ENCODE measurements at places on chromosomes 12 and 14.

DNA sequence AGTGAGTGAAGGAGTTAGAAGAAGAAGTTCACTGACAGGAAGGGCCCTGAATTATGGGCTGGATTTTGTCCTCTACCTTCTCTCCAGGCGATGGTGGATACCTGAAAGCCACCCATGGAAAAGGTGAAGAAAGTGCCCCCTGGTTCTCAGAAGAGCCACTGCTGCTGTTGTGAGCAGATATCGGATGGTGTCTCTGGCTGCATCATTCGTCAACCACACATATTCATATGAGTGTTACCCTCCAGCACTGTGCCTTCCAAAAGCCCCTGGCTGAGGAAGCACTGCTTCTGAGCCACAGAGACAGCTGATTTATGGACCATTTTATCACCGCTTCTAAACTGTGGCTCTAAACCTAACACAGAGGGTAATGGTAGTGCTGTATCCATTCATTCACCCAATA, 2.0 kb upstream of the ACTN1 start:
- DNase-seq, result no peak

DNA sequence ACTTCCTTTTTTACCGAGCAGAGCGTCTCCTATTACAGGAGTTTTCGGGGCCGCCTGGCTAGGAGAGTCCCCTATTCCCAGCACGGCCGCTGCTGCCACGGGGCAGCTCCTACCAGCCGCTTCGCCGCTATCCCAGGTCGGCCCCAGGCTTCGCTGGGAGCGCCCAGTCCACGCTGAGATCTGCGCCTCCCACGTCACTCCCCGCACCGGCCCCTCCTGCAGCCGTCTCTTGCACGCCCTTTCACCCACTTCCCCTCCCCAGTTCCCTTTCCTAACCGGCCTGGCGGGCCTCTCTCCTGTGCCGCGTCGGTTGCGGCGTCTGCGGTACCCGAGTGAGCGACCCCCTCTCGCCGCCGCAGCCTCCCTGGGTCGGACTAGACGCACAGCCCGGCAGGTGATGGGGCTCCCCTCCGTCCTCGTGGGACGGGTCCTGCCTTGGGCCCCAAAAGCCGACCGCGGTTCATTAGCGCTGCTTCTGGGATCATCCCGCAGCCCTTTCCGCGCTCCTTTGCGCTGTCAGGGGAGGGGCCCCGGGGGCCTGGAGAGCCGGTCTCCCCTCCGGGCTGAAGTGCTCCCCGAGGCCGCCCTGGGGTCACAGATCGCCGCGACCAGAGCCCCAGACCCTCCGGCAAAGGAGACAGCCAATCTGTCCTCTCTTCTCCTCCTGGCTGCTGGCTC, 1318.4 kb downstream of the TMEM121 start:
- DNase-seq, result peak; percentile 23

- no peak for DNase-seq
Observed at GRCh38 chr14:104550861-104551728, 28.5 kb upstream of the C14orf180 start.

- DNase-seq, result no peak
Observed at GRCh38 chr12:88218293-88218692, 76.2 kb downstream of the TMTC3 start.

DNA sequence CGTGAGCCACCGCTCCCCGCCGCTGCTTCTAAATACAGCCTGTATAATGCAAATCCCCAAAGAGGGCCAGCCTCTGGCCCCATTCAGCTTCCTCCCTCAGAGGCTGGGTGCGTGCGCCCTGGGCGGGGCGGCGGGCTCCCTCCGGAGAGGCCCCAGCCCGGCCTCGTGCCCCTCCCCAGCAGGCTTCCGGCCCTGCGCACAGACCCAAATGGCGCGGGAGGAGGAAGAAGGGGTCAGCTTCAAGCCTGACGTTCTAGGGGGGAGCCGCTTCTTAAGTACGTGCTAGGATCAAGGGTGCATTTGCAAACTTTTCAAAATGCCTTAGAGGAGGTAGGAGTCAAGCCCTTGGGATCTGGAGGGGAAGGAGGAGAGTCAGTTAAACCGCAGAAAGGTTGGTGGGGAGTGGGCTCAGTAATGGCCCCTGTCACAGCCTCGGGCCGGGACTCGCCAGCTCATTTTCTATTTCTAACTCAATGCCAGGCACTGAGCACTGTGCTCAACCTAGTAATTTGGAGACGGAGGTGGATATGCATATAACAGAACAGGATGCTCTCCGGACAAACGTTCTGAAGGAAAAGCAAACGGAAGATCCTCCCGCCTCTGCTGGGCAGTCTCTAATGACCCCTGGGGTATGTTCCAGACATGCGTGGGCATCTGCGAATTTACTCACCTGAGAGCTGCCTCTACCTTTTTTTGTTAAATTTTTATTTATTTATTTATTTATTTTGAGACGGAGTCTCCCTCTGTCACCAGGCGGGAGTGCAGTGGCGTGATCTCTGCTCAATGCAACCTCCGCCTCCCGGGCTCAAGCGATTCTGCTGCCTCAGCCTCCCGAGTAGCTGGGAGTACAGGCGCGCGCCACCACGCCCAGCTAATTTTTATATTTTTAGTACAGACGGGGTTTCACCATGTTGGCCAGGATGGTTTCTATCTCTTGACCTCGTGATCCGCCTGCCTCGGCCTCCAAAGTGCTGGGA, 32.3 kb downstream of the NINJ2 start:
- no peak for DNase-seq

DNA sequence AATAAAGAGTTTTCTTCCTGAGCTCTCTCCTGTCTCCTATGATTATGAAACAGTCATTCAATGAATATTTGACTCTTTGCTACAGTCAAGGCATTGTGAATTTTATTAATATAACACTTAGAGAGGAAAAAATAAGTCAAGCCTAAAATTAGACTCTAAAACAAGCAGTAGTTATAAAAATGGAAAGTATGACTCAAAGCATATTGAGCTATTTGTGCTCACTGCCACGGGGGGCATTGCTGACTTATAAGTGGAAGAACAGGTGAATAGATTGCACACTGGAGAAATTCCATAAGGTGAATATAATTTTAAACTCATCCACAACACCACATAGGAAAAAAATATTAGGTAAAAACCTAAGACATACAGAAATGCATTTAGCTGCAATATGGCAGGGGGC, 87.7 kb upstream of the CCDC196 start:
- no peak for DNase-seq

DNA sequence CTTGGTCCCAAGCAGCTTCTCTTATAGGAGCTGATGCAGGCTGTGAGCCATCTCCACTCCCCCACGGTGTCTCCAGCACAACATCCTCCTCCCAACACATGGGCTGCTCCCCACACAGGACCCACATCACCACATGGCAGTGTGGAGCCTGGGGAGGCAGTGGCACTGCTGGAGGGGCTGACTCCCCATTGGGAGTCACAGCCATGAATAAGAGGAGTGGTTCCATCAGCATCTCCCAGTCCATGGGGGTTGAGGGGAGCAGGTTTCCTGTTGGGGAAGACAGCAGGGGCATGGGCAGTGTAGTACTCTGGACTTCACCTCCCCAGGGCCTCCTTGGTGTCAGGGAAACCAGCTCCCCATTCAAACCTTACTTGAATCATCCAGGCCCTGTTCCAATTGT, 40.5 kb upstream of the OXA1L start:
- no peak for DNase-seq

- DNase-seq, result no peak
Observed at GRCh38 chr14:99815696-99816095, 22.5 kb downstream of the EML1 start.

GRCh38 chr14:81177225-81177624, 43.5 kb downstream of the GTF2A1 start:
- DNase-seq, result no peak

GRCh38 chr14:30045720-30046119, 118.1 kb upstream of the PRKD1 start:
- no peak for DNase-seq

DNA sequence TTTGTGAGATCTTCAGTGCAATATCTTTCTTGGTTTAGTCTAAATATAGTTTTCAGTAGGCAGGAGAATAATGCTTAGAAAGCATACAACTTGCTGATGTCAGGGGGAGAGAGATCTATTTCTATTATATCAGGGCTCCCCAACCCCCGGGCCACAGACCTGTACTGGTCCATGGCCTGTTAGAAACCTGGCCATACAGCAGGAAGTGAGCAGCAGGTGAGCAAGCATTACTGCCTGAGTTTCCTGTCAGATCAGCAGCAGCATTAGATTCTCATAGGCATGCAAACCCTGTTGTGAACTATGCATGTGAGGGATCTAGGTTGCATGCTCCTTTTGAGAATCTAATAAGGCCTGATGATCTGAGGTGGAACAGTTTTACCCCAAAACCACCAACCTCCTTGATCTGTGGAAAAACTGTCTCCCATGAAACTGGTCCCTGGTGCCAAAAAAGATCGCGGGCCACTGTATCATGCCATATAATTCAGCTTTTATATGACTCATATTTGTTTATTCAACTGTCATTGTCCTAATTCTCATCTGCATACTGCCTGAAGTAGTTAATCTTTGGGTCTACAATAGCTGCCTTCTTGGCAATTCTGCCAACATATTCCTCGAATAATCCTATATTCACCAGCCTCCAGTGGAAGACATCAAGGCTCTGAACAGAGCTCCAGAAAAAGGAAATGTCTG, 163.6 kb upstream of the DYRK2 start:
- peak; percentile 4 for DNase-seq

DNA sequence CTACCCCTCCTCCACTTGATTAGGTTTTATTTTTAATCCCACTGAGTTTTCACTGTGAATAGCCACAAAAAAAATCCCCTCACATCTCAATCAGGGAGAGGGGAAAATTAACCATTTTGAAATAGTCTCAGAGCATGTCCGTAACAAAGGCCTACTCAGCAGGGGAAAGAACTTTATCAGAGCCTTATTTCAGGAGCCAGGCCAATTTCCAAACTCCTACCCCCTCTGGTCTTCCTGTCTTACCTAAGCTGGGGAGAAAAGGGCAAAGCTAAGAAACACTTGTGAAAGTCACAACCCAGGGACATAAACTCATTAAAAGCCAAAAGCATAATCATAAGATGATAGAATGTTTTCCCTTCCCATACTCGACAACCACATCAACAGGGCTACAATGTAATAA, 260.3 kb upstream of the DIO3 start:
- no peak for DNase-seq

DNA sequence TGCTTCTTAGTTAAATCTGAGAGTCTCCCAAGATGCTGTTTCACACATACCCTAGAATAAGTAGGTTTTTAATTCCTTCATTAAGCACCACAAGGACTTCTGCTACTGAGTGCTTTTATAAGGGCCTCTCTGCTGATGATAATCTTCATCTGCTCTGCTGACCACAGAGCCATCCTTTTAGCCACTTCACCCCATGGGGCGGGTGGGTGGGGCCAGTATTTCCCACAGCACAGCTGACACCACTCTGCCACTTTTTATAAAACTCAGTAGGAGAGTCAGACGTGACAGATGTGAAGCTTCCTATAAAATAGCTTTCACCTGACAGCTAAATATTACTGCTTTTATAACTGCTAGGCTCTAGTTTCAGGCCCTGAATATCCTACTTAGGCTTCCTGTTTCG, 20.3 kb downstream of the FCF1 start:
- no peak for DNase-seq

DNA sequence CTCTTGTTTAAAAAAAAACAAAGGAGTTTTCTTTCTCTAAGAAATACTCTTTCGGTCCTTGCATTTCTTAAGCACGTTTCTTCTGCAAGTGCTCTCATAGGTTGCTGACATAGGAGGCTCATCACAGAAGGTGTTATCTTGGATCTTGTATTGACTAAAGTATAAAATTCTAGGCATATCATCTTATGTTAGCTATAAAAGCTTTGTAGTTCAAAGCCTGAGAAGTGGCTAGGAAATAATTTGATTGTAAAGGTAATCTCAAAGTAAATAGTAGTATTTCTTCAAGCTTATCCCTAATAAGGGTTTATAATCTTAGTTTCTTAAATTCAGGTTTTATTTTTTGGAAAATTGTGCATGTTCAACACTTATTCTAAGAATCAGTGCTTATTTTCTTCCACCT, 778.9 kb downstream of the TMTC2 start:
- DNase-seq, result no peak

- no peak for DNase-seq
Observed at GRCh38 chr14:25602106-25602505, 552.2 kb upstream of the STXBP6 start.

GRCh38 chr12:54431911-54432814, 13.1 kb upstream of the ITGA5 start:
- DNase-seq, result no peak

DNA sequence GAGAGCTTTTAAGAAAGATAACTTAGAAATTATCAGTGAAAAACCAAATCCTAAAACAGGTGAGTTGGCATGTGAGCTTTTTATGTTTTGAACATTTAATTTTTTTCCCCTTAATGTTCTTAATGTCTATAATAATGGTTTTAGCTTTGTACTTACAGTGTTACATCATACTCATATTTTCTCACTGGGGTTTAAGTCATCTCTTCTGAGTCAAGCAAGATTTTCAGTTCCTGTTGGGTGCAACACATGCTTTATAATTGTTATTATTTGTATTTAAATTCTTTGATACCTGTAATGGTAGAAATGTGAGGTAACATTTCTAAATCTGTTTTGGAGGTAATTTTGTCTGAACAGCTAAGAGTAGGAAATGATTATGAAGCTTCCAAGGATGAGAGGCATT, 113.0 kb downstream of the PLEKHA5 start:
- DNase-seq, result no peak

DNA sequence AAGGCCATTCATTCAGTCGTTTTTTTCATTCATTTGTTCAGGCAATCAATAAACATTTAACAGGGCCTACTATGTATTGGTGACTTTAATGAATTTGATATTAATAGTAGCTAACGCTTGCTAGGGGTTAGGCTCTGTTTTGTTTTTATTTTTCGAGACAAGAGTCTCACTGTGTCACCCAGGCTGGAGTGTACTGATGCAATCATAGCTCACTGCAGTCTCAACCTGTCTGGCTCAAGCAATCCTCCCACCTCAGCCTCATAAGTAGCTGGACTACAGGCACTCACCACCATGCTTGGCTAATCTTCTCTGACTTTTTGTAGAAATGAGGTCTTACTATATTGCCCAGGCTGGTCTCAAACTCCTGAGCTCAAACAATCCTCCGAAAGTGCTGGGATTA, 25.6 kb upstream of the MED13L start:
- no peak for DNase-seq

GRCh38 chr12:110217996-110218674, 62.9 kb upstream of the ATP2A2 start:
- no peak for DNase-seq

- DNase-seq, result no peak
Observed at GRCh38 chr14:54778618-54779345, 123.8 kb downstream of the GCH1 start.

- no peak for DNase-seq
Observed at GRCh38 chr14:103456167-103456835, 66.3 kb downstream of the CKB start.

GRCh38 chr12:55850893-55851292, 8.2 kb upstream of the MMP19 start:
- DNase-seq, result no peak

DNA sequence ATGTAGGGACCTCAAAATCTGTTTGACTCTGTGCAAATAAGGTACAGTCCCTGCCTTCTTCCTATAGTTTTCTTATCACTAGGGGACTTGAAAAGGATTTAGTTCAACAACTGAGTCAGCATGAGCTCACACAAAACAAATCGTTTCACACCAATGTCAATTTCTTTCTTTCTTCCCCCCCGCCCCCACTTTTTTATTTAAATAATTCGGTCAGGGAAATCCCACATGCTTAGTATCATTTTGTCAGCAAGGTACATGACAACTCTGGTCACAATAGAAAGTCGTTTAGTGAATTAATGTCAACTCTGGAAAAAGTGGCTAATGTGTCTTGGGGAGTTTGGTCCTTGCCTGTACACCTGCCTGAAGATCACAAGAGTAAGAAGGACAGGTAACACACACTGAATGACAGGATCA, 232.2 kb upstream of the PLEKHG7 start:
- DNase-seq, result no peak

GRCh38 chr12:80582431-80582830, 125.0 kb upstream of the MYF6 start:
- no peak for DNase-seq
